Epithelial cell of alveolus of lung (primary cell): ENCODE measurements at places on chromosomes 16 and 17. TPM values are rescaled to one million over a fixed set of nuclear protein-coding genes. Genes with fewer than 3 reads are reported as not detected.

Gene SKAP1
- total RNA-seq, result 0.78 TPM in 1 of 2 replicates, not detected in the other

Gene MYH13
- not detected in 2 replicates for total RNA-seq

Gene CACNG1
- total RNA-seq, result not detected in 2 replicates

Gene KRT33A
- not detected in 2 replicates for total RNA-seq

Gene USP43
- 0.08 and 0.91 TPM in 2 replicates for total RNA-seq

Gene MAF
- total RNA-seq, result 2.5 and 33.0 TPM in 2 replicates

Gene KRTAP4-6
- total RNA-seq, result not detected in 2 replicates

Gene SUPT6H
- 30.6 and 50.3 TPM in 2 replicates for total RNA-seq

Gene MIEN1
- 49.1 and 53.1 TPM in 2 replicates for total RNA-seq

Gene IRF8
- total RNA-seq, result 0.52 TPM in 1 of 2 replicates, not detected in the other

Gene CRHR1
- under 0.01 TPM in 1 of 2 replicates, not detected in the other for total RNA-seq

Gene TBC1D3E
- not detected in 2 replicates for total RNA-seq

Gene MT2A
- 177 and 1,835 TPM in 2 replicates for total RNA-seq

Gene KRTAP3-1
- total RNA-seq, result not detected in 2 replicates

Gene FOXF1
- total RNA-seq, result 47.2 and 95.3 TPM in 2 replicates

Gene EPN2
- 19.5 and 21.9 TPM in 2 replicates for total RNA-seq

Gene WDR45B
- total RNA-seq, result 72.3 and 77.8 TPM in 2 replicates

Gene KRTAP1-5
- 10.1 TPM in 1 of 2 replicates, not detected in the other for total RNA-seq

Gene IQCK
- 4.5 and 20.7 TPM in 2 replicates for total RNA-seq

Gene CCL17
- total RNA-seq, result not detected in 2 replicates

Gene KRT15
- 0.96 and 2.7 TPM in 2 replicates for total RNA-seq

Gene HSD17B1
- 0.48 and 11.4 TPM in 2 replicates for total RNA-seq

Gene CPHXL2
- not detected in 2 replicates for total RNA-seq

Gene CNTROB
- 14.1 and 15.3 TPM in 2 replicates for total RNA-seq

Gene AANAT
- not detected in 2 replicates for total RNA-seq

Gene SCARF1
- 2.2 and 3.4 TPM in 2 replicates for total RNA-seq

Gene HNF1B
- 0.13 TPM in 1 of 2 replicates, not detected in the other for total RNA-seq

Gene CHP2
- total RNA-seq, result not detected in 2 replicates

Gene CCL8
- not detected in 2 replicates for total RNA-seq

Gene CIITA
- under 0.01 TPM in 1 of 2 replicates, not detected in the other for total RNA-seq

Gene OSGIN1
- 3.2 and 4.1 TPM in 2 replicates for total RNA-seq

Gene GTF3C1
- 70.7 and 92.9 TPM in 2 replicates for total RNA-seq

Gene ZP2
- not detected in 2 replicates for total RNA-seq

Gene VAMP2
- 4.0 and 22.9 TPM in 2 replicates for total RNA-seq

Gene ERAL1
- 48.5 and 56.0 TPM in 2 replicates for total RNA-seq

Gene AIPL1
- not detected in 2 replicates for total RNA-seq

Gene VAT1
- 87.4 and 267 TPM in 2 replicates for total RNA-seq

Gene SULT1A2
- total RNA-seq, result 0.52 and 0.72 TPM in 2 replicates

Gene DUS2
- 13.7 and 16.3 TPM in 2 replicates for total RNA-seq

Gene PIMREG
- 37.6 and 38.3 TPM in 2 replicates for total RNA-seq

Gene SDR42E1
- 0.08 and 0.65 TPM in 2 replicates for total RNA-seq

Gene SMG1
- 23.5 and 29.6 TPM in 2 replicates for total RNA-seq

Gene HOXB1
- not detected in 2 replicates for total RNA-seq

Gene TMEM100
- total RNA-seq, result 9.8 and 101 TPM in 2 replicates

Gene RDM1
- 0.13 and 0.80 TPM in 2 replicates for total RNA-seq

Gene TBC1D3G
- not detected in 2 replicates for total RNA-seq

Gene DLX4
- not detected in 2 replicates for total RNA-seq

Gene ZNF207
- 115 and 154 TPM in 2 replicates for total RNA-seq

Gene WNK4
- total RNA-seq, result 0.32 and 0.39 TPM in 2 replicates

Gene SLC35B1
- 65.2 and 75.0 TPM in 2 replicates for total RNA-seq

Gene SEPTIN12
- total RNA-seq, result not detected in 2 replicates

Gene TEX19
- total RNA-seq, result not detected in 2 replicates

Gene TBC1D3K
- not detected in 2 replicates for total RNA-seq

Gene HAP1
- total RNA-seq, result under 0.01 and 0.40 TPM in 2 replicates

Gene TAT
- not detected in 2 replicates for total RNA-seq

Gene KRTAP4-5
- total RNA-seq, result not detected in 2 replicates

Gene TEX14
- total RNA-seq, result under 0.01 TPM in 1 of 2 replicates, not detected in the other

Gene OTOA
- not detected in 2 replicates for total RNA-seq

Gene CDH16
- total RNA-seq, result not detected in 2 replicates
